ENCODE measurements at places on chromosomes 2 and 18.

DNA sequence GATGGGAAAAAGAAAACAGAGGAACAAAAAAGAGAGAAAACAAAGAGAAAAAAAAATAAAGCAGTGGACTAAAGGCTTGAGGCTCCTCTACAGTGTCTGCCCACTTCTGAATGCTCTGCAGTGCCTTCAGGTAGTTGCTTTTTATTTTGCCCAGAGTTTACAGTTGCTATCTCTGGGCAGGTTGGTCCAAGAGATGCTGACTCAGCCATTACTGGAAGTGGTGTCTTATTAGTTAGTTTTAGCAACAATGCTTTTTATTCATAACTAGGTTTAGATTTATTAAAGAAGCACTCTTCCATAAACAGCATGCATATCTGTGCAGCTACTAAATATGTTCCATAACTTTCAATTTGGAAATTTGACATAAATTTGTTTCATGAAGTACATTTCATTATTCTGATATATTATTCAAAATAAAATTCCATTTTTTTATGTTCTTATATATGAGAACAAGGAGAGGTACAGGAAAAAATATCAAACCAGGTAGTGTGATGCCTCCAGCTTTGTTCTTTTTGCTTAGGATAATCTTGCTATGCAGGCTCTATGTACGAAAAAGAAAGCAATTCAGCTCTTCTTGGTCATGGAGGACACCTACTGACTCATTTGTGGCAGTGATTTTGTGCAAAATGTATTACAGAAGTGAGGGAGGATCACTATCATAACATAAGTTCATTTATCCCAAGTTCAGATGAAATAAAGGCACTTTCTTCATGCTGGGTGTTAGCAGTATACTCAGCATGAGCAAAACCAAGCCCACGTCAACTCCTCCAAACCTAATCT lies 69.5 kb downstream of the RPIA start:
- no peak for DNase-seq

DNA sequence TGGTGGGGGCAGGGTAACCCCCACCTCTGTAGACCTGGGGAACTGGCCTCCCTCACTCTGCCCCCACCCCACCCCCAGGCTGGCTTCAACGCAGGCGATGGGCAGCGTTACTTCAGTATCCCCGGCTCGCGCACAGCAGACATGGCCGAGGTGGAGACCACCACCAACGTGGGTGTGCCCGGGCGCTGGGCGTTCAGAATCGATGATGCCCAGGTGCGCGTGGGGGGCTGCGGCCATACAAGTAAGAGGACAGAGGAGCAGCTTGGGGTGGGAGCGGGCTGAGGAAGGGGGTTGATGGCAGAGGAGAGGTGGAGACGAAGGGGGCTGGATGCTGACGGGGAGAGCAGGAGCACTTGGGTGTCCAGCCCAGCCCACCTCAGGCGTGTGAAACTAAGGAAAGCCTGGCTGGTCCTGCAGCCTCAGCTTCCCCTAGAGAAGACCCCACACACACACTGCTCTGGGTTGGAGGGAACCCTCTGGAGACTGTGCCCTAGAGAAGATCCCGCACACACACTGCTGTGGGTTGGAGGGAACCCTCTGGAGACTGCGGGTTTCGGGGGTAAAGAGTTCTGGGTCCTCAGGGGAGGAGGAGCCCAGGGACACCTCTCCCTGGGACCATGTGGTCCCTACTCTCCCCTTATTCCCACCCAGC lies 36.2 kb downstream of the SNED1 start:
- no peak for DNase-seq

DNA sequence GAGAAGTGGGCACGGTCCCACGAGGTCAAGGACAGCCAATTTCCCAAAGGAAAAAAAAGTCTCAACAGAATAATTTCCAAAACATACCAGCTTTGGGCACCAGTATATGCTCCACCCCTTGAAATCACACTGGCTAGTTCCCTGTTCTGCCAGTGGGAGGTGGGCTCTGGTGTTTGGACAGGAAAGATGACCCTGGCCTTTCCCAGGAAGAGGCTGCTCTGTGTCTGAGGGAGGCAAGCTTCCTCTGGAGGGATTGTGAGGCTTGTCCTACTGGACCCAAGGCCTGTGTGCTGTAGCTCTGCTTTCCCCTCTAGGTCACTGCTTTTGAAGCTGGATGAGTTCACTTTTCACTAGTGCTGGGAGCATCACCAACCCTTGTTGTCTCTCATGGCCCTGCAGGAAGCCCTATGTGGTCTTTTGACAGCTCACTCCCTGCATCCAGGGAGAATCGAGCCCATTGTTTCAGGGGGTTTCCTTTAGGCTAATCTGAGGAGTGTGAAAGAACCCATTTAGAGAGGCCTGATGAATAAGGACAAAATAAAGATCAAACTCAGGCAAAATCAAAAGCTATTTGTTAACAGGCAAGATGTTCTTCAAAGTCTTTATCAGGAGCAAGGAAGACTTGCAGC lies 36.3 kb downstream of the CXCR4 start:
- DNase-seq: no peak

DNA sequence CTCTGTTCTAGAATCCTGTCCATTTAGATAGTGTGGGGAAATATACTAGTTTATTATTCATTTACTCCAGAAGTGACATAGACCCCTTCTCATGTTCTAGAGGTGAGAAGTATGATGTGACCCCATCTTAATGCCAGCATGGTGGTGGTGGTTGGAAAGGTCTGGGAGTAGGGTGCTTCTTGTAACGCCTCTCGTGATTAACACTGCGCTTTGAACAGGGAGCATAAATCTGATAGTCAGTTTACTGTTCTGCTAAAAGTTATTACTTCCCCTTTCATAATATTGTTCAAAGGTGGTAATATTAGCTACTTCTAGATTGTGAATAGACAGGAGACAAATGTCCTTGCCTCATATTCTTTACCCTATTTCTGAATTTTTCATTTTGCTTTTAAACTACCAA lies 35.6 kb downstream of the EHBP1 start:
- DNase-seq: no peak

- no peak for DNase-seq
These were observed 48.7 kb upstream of the CD226 start for GRCh38 chr18:69996417-69996816.

- no peak for DNase-seq
These were observed 1083.2 kb downstream of the SOCS6 start for GRCh38 chr18:71371951-71372605.

DNA sequence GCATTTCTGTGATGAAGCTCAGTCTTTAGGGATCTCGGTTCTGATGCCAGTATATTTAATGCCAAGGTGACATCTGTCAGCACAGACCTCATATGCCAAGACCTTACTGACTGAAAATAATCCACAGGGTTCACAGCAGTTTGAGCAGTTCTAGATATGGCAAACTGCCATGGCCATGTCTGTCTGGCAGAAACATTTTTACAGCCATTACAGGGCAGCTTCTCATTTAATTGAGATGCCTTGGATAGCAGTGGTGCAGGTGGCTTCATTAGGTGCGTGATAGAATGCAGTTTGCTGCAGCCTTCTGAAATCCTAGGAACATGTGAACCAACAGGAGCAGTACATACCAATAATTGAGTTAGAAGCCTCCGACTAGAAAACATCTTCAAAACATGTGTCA lies 510.6 kb downstream of the XIRP2 start:
- no peak for DNase-seq

DNA sequence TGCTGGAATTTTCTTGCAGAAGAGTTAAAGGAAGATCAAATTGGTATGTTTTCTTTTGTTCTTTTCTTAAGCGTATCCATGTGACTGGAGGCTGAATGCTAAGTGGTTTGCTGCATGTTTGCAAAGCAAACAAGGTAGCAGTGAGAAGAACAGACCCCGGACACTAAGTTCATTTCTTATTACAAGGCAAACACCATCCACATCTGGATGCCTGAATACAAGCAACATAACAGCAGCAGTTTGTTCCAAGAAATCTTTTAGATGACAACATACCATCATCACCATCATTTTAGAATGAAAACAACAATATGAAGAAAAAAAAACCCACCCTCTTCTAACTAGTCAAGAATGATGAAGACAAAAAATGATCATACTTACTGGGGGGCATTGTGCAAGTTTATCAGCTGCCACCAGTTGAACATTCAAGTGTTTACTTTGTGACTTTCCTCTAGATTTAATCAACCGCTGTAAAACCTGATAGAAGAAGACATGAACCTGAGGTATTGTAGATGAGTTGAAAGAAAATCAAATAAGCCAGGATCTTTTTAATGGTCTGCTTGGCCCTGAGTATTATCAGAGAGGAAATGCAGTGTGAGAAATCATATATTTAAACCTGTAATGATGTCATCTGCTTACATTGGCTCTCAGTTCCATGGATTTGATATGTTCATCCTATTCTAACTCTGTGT lies 25.0 kb upstream of the ARL5A start:
- no peak for DNase-seq

Measured in effector memory CD8-positive, alpha-beta T cell (primary cell).